AG08396 (cell line): ENCODE measurements at places on chromosomes 11 and 22.

- peak; percentile 51 for DNase-seq
These were observed 22.9 kb upstream of the SLC5A1 start for GRCh38 chr22:32020117-32020516.

GRCh38 chr11:23836981-23837380 is 659.9 kb upstream of the LUZP2 start:
- no peak for DNase-seq

- DNase-seq, result no peak
These were observed 38.3 kb upstream of the SYT13 start for GRCh38 chr11:45324459-45324858.

GRCh38 chr11:45652781-45653180 is 12.6 kb downstream of the CHST1 start:
- peak; percentile 74 for DNase-seq

GRCh38 chr11:2208691-2209369 is 37.2 kb upstream of the TH start:
- DNase-seq, result peak; percentile 5

GRCh38 chr11:106271686-106272085 is 194.2 kb downstream of the AASDHPPT start:
- no peak for DNase-seq

GRCh38 chr22:23233752-23234408 is 53.6 kb downstream of the BCR start:
- no peak for DNase-seq

GRCh38 chr11:45463541-45463940 is 177.4 kb upstream of the SYT13 start:
- DNase-seq, result no peak

- no peak for DNase-seq
These were observed 15.8 kb downstream of the OR8D1 start for GRCh38 chr11:124297921-124298320.
